ENCODE measurements at places on chromosomes 3 and 15. TPM values are rescaled to one million over a fixed set of nuclear protein-coding genes. Genes with fewer than 3 reads are reported as not detected.

DNA sequence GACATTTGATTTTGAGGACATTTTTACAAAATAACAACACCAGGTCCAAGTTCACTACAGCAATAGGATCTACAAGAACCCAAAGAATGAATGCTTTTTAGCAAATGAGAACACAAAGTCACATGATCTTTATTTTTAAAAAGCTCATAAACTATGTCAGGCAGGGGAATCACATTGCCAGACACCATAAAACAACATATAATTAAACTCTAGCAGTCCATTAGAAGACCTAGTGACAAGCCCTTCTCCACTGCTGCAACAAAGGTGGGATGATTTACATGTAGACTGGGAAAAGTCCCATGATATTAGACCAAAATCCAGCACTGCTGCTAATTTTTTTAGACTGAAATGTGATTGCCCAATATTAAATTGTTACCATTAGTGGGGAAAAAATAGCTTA is 92.6 kb downstream of the FHIT start:
- no peak for DNase-seq
- no peaks in the 10 kb centered on the region for H3K36me3 ChIP-seq
- H3K27me3 ChIP-seq, result no peaks in the 10 kb centered on the region

DNA sequence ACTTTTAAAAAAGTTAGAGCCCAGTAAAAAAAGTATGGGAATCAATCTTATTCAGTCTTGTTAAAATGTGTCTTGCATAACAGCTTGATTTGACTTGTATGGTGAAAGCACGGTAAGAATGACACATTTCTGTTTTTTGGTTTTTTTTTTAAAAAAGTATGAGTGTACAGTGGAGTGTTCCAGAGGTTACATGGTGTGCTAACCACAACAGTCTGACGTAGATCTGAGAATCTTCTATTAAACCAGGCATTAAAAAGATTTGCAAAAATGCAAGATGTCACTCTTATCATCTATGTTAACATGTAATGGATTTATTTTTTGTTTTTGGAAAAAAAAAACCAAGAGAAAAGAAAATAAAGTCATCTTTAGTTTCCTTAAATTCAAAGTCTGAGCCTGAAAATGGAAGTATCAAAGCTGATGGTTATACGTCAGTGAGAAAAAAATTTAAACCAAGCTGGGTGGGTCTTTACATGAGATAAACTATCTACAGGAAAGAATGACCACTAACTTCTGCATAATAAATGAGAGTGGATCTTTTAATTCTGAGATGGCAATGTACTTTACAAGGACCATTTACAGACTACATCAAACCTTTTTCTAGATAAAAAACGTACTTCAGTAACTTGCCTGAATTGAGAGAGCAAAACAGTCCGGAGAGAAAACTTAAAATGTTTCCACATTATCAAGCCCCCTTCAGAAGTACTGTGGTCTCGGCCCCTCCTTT is 1.6 kb downstream of the GABPB1 start:
- H3K27me3 ChIP-seq, result peaks cover 11% of the 10 kb centered on the region
- no peak for DNase-seq
- H3K4me3 ChIP-seq, result peak overlapping the region; percentile 100

DNA sequence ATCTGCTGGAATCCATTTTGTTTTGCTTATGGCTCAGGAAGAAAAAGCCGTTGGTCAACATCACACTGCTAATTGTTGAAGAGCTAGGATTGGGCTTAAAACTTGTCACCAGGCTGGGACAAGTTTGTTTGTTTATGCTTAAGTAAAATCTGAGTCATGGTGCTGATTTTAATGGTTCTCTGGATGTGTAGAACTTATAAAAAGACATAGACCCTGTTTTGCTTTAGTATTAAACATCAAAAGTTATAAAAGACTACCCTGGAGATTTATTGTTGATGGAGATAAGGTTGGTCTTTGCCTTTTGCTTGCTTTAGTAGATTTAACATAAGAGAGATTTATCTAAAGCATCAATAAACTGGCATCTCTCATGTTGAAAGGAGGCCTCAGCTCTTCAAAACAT is 348.2 kb upstream of the GOLIM4 start:
- no peaks in the 10 kb centered on the region for H3K27me3 ChIP-seq
- no peak overlapping the region for H3K27ac ChIP-seq
- DNase-seq, result no peak

DNA sequence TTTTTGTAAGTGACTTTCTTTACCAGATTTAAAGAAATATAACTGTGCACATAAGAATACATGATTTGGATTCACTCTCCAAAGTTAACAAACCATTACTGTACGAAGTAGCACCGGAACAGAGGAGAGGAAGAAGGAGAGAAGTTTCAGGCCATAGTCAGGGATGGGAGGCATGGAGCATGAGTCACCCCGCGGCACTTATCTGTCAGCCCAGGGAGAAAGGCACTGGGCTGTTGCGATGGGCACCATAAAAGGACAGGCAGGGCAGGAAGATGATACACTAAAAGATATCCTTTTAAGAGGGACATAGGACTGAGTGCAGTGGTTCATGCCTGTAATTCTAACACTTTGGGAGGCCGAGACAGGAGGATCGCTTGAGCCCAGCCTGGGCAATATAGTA is 37.0 kb downstream of the TTC23 start:
- H3K4me1 ChIP-seq, result no peaks in the 10 kb centered on the region
- peaks cover 2% of the 10 kb centered on the region for H3K27me3 ChIP-seq
- H3K36me3 ChIP-seq, result no peaks in the 10 kb centered on the region

GRCh38 chr3:137217733-137218132 is 259.9 kb downstream of the IL20RB start:
- H3K27ac ChIP-seq, result no peak overlapping the region
- no peaks in the 10 kb centered on the region for H3K4me1 ChIP-seq
- no peaks in the 10 kb centered on the region for H3K36me3 ChIP-seq
- H3K27me3 ChIP-seq, result peaks cover 2% of the 10 kb centered on the region
- H3K4me3 ChIP-seq, result no peak overlapping the region

DNA sequence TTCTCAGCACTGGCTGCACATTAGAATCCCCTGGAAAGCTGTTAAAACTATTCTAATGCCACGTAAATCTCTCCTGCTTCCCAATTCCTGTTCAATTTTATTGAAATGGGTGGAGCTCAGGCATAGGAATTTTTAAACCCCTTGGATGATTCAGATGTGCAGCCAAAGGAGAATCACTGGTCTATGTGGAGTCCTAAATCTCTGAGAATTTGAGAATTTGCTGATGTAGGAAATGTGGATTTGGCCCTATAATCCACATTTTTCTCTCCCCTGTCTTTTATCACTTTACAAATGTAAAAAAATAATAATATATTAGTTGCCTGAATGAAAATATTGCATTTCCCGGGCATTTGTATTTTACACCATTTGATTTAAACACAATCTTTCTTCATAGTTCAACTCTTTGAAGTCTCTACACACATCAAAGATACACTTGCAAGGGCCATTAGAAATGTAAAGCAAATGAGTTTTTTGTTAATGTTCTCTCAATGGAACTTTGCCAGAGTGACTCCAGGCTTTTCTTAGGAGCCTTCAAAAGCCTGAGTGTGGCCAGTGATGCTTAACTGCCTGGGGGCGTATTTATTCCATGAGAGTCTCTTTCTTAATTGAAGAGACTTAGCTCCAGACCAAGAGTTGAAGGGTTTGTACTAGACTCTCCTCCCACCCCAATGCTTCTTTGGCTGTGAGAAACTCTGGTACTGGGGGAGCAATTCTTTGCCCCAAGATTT is 48.8 kb upstream of the PTX3 start:
- no peak for DNase-seq
- no peak overlapping the region for H3K4me3 ChIP-seq
- no peak overlapping the region for H3K27ac ChIP-seq
- H3K36me3 ChIP-seq, result no peaks in the 10 kb centered on the region

GRCh38 chr3:27686642-27687041 is 35.5 kb downstream of the EOMES start:
- no peaks in the 10 kb centered on the region for H3K27me3 ChIP-seq
- H3K27ac ChIP-seq, result no peak overlapping the region
- no peak overlapping the region for H3K4me3 ChIP-seq
- DNase-seq, result no peak
- H3K36me3 ChIP-seq, result no peaks in the 10 kb centered on the region
- H3K4me1 ChIP-seq, result no peaks in the 10 kb centered on the region

DNA sequence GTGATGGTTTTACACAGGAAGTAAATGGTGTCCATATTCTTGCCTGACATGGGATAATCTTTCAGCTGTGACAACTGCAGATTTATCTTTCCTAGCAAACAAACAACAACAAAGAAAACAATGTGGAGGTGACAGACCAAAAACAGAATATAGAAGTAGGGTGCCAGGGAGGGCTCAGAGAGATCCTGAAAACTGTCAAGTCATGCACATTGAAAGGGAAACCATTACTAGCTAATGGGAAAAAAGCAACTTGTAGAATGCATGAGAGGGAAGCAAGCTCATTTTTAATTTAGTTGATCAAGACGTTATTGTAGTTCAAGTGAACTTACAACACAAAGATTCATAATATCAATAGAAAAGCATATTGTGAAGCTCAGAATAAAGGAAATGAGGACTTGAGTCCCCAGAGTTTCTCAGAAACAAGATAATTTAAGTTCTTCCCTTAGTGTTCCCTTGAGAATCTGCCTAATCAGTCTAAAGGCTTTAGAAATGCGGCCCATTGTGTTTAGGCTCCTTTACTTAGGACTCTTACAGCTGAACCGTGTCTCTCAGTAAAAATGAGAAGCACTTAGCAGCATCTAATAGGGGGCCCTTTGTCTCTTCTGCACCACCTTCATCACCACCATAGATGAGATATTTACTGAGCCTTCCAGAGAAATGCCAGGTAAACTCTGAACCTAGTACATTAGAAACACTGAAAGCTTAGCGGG is 115.6 kb upstream of the CADPS start:
- no peak overlapping the region for H3K4me3 ChIP-seq
- H3K4me1 ChIP-seq, result peaks cover 4% of the 10 kb centered on the region

DNA sequence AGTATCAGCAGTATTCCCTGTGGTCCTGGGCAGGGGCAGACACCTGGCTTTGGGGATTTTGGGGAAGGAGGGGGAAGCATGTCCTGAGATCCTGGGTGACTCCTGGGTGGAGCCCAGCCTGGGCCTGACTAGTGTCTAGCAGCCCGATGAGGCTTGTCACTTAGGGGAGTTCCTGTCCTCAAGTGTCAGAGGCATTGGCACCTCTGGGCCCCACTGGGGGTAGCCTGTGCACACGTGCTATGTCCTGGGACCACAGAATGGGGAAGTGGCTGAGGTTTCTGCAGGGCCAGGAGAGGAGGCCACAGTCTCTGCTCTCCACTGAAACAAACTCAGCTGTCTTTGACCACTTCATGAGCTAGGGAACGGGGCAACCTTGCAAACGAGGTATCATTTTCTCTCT is 31.5 kb upstream of the ADCY5 start:
- H3K36me3 ChIP-seq, result no peaks in the 10 kb centered on the region
- DNase-seq, result no peak
- H3K27me3 ChIP-seq, result peaks cover 14% of the 10 kb centered on the region

DNA sequence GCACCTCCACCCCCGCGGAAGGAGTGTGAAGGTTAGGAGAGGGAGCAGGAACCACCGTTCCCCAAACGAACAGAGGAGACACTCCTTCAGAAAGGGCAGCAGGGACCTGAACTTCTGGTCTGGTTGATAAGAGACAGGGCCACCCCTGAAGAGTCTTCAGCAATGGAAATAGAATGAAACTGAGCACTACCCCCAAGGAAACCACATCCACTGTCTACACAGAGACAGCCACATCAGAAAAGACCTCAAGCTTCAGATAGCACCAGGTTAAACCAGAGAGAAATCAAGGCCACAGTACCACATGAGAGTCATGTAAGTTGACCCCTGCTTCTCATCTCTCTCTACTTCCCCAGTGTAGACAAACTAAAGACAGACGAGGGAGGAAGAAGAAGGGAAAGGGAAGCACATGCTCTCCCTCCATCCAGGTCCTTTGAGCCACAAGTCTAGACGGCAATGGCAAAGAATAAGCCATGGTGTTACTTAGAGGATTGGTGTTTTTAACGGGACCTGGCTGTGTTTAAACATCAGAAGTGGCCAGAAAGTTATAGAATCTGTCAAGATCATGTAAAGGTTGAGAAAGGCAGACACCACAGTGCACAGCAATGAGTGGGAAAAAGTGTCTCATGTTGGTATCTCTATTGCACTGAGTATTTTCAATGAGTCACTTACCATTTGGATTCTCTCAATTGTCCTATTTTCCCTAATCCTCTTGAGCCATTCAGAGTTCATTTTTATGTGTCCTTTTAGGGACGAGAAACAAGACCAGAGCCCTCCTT is 31.4 kb upstream of the CTNNB1 start:
- no peak for DNase-seq
- no peaks in the 10 kb centered on the region for H3K36me3 ChIP-seq
- peaks cover 65% of the 10 kb centered on the region for H3K4me1 ChIP-seq
- peaks cover 6% of the 10 kb centered on the region for H3K27me3 ChIP-seq
- no peak overlapping the region for H3K4me3 ChIP-seq

- peaks cover 13% of the 10 kb centered on the region for H3K27me3 ChIP-seq
- peaks cover 4% of the 10 kb centered on the region for H3K36me3 ChIP-seq
- H3K4me3 ChIP-seq, result peak overlapping the region; percentile 67
Observed at GRCh38 chr3:9552252-9552999, 1.2 kb downstream of the LHFPL4 start.

DNA sequence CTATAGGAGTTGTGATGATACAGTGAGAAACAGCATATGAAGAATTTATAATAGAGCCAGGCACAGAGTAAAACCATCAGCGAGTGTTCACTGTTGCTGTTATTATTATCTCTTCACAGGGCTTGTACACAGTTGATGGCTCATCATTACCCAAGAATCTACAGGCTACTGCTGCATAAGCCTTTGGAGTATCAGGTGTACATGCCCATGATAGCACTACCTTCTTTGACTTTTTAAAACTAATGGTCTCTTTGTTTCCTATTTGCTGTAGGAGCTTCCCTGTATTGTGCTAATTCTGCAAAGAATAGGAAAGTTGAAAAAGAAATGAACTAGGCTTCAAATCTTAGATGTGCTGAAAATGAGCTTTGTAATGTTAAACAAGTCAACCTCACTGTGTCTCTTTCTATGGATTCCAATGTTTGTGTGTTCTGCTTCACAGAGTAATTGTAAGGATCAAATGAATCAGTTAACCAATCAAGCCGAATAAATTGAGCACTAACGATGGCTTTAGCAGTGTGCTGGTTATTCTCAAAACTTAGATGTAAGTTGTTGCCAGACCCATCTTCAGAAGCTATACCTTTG is 138.8 kb downstream of the TUSC7 start:
- DNase-seq, result no peak
- H3K4me1 ChIP-seq, result peaks cover 4% of the 10 kb centered on the region
- no peaks in the 10 kb centered on the region for H3K36me3 ChIP-seq
- peaks cover under 1% of the 10 kb centered on the region for H3K27me3 ChIP-seq

The BAHD1 gene
- total RNA-seq, result 20.4 TPM

The CHRFAM7A gene
- 1.9 TPM for total RNA-seq

The GABRR3 gene
- total RNA-seq, result not detected

The TEX55 gene
- not detected for total RNA-seq

The DYNLT2B gene
- total RNA-seq, result 19.0 TPM

The C3orf52 gene
- total RNA-seq, result 8.3 TPM

The ELL3 gene
- total RNA-seq, result 1.9 TPM

The RBP2 gene
- not detected for total RNA-seq

The IL20RB gene
- total RNA-seq, result 2.9 TPM

The LYZL4 gene
- total RNA-seq, result not detected

The C3orf62 gene
- 3.8 TPM for total RNA-seq
